HT-29 (cell line): ENCODE measurements at places on chromosomes 6 and 20.

GRCh38 chr6:109295109-109295773 lies 87.0 kb downstream of the CD164 start:
- peak; percentile 31 for DNase-seq

- DNase-seq, result peak; percentile 46
Observed at GRCh38 chr6:135411339-135411738, 86.2 kb downstream of the AHI1 start.

DNA sequence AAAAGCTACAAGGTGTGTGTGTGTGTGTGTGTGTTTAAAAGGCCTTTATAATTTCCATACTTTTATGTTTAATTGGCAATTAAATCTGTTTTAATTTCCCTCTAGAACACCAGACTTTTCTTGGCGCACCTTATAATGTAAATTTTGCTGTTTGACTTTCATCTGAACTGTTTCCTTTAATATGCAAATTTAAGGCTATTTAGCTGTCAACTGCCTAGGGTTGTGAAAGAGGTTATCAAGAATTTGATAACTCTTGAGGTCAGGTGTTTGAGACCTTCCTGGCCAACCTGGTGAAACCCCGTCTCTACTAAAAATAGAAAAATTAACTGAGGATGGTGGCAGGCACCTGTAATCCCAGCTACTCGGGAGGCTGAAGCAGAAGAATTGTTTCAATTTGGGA lies 4.0 kb upstream of the LHFPL5 start:
- DNase-seq, result no peak

GRCh38 chr6:91562955-91563354 lies 976.1 kb upstream of the MAP3K7 start:
- DNase-seq, result no peak

GRCh38 chr20:12715371-12715770 lies 293.4 kb upstream of the SPTLC3 start:
- no peak for DNase-seq
